ENCODE measurements at places on chromosomes 3 and 15. TPM values are rescaled to one million over a fixed set of nuclear protein-coding genes. Genes with fewer than 3 reads are reported as not detected.
A peak's percentile ranks its signal among the peaks of the same experiment; 100 is the strongest.

DNA sequence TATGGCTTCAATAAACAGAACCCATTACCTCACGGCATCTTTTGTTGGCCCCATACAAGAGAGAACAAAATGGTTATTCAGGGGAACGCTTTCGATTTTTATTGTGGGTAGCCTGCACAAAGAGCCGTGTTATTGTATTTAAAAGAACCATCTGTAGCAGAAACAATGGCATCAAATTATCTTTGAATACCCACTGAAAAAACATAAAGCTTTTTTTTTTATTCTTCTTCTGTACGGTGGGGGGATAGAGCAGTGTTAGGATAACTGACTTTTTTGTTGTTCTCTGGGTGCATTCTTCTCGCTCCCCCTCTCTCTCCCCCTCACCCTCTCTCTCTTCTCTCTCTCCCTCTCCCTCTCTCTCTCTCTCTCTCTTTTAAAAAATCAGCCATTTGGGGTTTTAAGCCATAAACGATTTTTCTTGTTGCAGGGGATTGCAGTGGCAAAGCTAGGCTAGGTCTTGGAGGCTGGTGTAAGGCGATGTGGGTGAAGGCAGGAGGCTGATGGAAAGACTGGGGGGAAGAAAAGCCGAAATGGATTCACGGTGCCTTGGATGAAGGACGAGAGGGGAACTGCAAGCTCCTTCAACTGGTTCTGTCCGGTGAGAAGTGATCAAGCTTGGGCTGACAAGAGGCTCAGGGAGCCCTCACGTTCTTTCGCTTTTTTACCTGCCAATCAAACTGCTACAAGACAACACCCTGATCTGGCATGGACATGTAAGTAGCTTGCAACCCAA, 12.4 kb upstream of the SOX2 start:
- no peak overlapping the region for H3K4me3 ChIP-seq
- peaks cover 25% of the 10 kb centered on the region for H3K27me3 ChIP-seq
- H3K4me1 ChIP-seq, result peaks cover 16% of the 10 kb centered on the region
- no peak for DNase-seq
- no peak overlapping the region for H3K27ac ChIP-seq

DNA sequence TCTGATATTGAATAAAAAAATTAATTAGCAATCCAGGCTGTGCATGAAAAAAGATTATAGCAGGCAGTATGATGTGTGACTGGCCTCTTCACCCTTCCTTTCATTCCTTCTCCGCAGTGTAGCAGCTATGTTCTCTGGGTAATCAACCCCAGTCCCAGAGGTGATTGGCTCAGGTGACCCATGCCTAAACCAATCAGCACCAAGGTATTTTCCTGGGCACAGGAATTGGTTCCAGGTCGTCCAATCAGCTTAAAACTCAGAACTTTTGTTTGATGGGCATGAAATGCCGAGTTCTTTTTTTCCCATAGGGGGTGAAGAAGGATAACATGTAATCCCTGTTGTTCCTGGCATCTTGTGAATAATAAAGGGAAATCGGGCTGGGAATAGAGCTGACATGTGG, 5.8 kb upstream of the BNC1 start:
- DNase-seq, result no peak
- no peaks in the 10 kb centered on the region for H3K36me3 ChIP-seq
- no peaks in the 10 kb centered on the region for H3K27me3 ChIP-seq
- no peak overlapping the region for H3K27ac ChIP-seq
- peaks cover 67% of the 10 kb centered on the region for H3K4me1 ChIP-seq

DNA sequence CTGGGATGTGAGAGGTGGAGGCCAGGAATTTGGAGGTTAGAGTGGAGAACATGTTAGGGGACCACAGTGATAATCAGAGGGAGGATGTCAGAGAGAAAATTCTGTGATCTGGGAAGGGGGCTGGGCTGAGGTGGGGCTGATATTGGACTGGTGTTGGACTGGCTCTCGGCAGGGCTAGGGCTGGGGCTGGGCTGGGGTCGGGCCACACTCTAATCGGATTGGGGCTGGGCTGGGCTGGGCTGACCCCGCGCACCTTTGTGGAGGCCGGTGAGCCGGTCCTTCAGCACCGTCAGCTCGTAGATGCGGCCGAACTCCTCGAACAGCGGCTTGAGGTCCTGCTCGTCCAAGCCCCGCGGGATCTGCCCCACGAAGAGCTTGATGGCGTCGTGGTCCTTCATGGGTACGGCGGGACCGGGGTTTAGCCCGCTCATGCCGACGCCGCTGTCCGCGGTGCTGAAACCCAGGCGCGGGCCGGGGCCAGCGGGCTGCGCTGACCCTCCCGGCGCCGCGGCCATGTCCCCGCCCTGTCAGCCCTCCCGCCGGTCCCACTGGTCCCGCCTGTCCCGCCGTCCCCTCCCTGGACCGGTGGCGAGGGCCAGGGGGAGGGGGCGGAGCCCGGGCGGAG, 485 bp downstream of the CELF6 start:
- peak overlapping the region; percentile 59 for H3K4me3 ChIP-seq
- peaks cover 22% of the 10 kb centered on the region for H3K4me1 ChIP-seq
- no peaks in the 10 kb centered on the region for H3K36me3 ChIP-seq

DNA sequence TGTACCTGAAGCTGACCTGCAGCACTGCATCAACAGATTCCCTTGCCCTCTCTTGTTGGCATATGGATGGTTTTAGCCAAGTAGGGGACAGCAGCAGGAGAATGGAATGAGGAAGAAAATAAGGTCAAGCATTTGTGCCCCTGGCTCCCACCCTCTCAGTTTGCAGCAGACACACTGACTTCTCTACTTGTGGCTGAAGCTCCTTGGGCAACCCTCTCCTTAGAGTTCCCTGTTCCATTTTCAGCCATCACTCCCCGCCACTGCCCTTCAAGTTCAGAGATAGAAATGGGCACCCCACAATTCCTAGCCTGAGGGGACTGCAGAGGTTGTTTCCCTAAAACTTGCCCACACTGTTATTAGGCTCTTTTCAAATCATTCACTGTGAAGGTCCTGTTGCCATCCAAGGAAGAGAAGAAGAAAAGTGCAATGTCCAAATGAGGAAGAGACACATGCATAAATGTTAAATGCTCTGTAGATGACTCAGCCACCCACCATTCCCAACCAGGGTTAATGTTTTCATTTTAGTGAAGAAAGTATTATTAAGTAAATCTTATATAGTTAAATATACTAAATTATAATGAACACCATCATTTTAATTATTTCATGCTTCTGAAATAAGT, 295.9 kb upstream of the UBE2E2 start:
- no peaks in the 10 kb centered on the region for H3K4me1 ChIP-seq
- no peaks in the 10 kb centered on the region for H3K36me3 ChIP-seq
- no peak for DNase-seq
- no peak overlapping the region for H3K4me3 ChIP-seq

GRCh38 chr3:159273608-159274007, 471.8 kb downstream of the MFSD1 start:
- DNase-seq, result no peak
- H3K4me3 ChIP-seq, result no peak overlapping the region
- H3K36me3 ChIP-seq, result no peaks in the 10 kb centered on the region
- H3K27ac ChIP-seq, result no peak overlapping the region
- H3K4me1 ChIP-seq, result no peaks in the 10 kb centered on the region

GRCh38 chr3:187684444-187684843, 14.2 kb upstream of the SST start:
- H3K27ac ChIP-seq, result no peak overlapping the region
- H3K27me3 ChIP-seq, result no peaks in the 10 kb centered on the region
- no peak overlapping the region for H3K4me3 ChIP-seq
- no peak for DNase-seq
- H3K36me3 ChIP-seq, result no peaks in the 10 kb centered on the region
- peaks cover 3% of the 10 kb centered on the region for H3K4me1 ChIP-seq

- no peaks in the 10 kb centered on the region for H3K4me1 ChIP-seq
- H3K4me3 ChIP-seq, result no peak overlapping the region
- H3K27me3 ChIP-seq, result no peaks in the 10 kb centered on the region
- no peaks in the 10 kb centered on the region for H3K36me3 ChIP-seq
These were observed 27.8 kb upstream of the AP4E1 start for GRCh38 chr15:50880651-50881114.

- H3K36me3 ChIP-seq, result no peaks in the 10 kb centered on the region
- no peak overlapping the region for H3K4me3 ChIP-seq
- DNase-seq, result no peak
- H3K4me1 ChIP-seq, result peaks cover 19% of the 10 kb centered on the region
- H3K27me3 ChIP-seq, result no peaks in the 10 kb centered on the region
- no peak overlapping the region for H3K27ac ChIP-seq
These were observed 48.1 kb downstream of the ACAP2 start for GRCh38 chr3:195394700-195395099.

DNA sequence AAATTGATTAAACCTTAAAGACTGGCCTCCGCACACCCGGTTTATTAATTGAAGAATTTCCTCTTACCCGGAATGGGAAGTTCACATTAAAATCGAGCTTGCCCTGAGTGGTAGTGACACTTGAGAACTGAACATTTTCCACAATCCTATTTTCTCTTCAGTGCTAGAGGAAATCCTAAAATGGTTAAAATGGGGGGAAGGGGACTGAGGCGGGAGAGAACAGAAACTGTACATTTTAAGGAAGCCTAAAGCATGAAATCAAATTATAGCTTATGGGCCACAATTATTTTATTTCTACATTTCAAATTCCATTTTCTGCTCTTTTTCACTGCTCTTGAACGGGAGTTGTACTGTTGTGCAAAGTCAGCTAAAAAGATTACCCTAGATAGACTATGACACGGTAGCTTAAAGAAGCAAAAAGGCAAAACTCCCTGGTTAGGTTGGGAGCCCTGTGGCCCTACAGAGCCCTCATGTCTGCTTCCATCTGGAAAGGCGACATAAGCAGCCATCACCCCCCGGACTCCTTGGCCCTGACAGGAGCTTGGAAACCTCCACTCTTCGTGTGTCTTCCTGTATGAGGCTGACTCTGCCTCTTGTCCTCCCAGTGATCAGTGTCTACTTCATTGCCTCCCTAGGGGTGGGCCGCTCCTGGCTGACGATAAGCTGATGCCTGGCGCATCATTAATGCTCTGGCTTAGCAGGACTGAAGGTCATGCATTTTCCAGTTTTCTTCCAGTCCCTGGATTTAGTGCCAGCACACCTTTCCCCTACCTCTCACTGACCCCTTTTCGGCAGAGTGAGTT, 79.3 kb downstream of the EEFSEC start:
- H3K27ac ChIP-seq, result no peak overlapping the region
- no peak overlapping the region for H3K4me3 ChIP-seq
- DNase-seq, result no peak
- no peaks in the 10 kb centered on the region for H3K27me3 ChIP-seq

- DNase-seq, result no peak
- H3K4me1 ChIP-seq, result no peaks in the 10 kb centered on the region
- no peaks in the 10 kb centered on the region for H3K36me3 ChIP-seq
- H3K27ac ChIP-seq, result no peak overlapping the region
- H3K4me3 ChIP-seq, result no peak overlapping the region
- no peaks in the 10 kb centered on the region for H3K27me3 ChIP-seq
These were observed 591.9 kb upstream of the NECTIN3 start for GRCh38 chr3:110479731-110480130.

GRCh38 chr3:55538158-55538557, 51.1 kb upstream of the WNT5A start:
- no peak for DNase-seq
- H3K4me3 ChIP-seq, result no peak overlapping the region
- no peaks in the 10 kb centered on the region for H3K4me1 ChIP-seq
- no peaks in the 10 kb centered on the region for H3K36me3 ChIP-seq

DNA sequence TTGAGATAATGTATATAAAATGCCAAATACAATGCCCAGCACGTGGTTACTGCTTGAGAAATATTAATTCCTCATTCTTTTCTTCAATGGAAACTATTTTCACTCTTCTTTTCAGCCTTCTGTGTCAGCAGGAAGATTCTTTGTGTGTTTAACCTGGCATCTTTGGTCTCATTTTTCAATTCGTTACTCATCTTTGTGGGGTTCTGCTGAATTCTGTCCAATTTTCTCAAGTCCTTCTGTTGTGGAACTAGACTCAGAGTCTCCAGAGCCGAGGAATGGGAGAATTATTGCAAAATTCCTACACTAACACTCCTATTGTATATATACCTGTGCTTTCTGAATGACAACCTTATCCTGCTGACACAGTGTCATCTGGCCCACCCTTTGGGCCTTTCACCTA, 96.8 kb upstream of the RGMA start:
- no peaks in the 10 kb centered on the region for H3K27me3 ChIP-seq
- H3K4me1 ChIP-seq, result no peaks in the 10 kb centered on the region
- DNase-seq, result no peak
- H3K4me3 ChIP-seq, result no peak overlapping the region
- H3K36me3 ChIP-seq, result no peaks in the 10 kb centered on the region

DNA sequence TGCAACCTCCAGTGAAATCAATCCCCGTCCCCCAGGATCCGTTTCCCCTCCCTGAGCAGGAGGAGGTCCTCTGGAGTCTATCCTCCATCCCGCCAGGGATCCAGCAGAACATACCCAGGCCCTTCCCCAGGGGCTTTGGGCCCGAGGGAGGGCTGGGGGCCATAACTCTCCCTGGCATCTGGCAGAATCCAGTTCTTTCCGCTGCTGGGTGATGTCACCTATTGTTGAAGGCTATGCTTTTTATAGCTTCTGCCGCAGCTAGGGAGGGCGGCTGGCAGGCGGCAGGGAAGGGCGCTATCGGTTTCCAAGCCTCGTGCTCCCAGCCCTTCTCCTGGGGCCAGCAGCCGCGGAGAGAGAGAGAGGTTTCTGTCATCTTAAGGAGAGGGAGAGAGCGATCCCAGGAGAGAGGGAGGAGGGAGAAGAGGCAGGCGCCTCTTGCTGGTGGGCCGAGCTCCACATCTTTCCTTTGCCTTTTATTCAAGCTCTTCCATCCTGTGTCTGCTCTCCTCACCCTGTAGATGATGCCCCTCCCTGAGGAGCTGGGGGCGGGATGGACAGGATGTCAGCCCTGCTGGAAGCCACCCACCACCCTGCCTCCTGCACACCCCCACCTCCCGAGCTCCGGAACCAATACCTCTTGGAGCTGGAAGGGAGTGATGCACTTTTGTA, 120.1 kb downstream of the ANP32A start:
- peak overlapping the region; percentile 39 for H3K4me3 ChIP-seq
- H3K4me1 ChIP-seq, result peaks cover 28% of the 10 kb centered on the region
- H3K27ac ChIP-seq, result no peak overlapping the region

- no peak overlapping the region for H3K4me3 ChIP-seq
- no peak for DNase-seq
- peak overlapping the region; percentile 21 for H3K27ac ChIP-seq
- no peaks in the 10 kb centered on the region for H3K27me3 ChIP-seq
- peaks cover 77% of the 10 kb centered on the region for H3K4me1 ChIP-seq
These were observed 3.6 kb upstream of the AMOTL2 start for GRCh38 chr3:134377896-134378295.

Gene MPI
- 51.9 TPM for total RNA-seq

Gene CTXN2
- not detected for total RNA-seq

Gene PAQR5
- 39.8 TPM for total RNA-seq

Gene ANP32A
- 46.7 TPM for total RNA-seq

Gene ST8SIA2
- total RNA-seq, result not detected

Gene GOLGA6A
- total RNA-seq, result not detected

Gene SLC12A1
- total RNA-seq, result not detected

Gene PRR23C
- not detected for total RNA-seq

Gene ZKSCAN7
- total RNA-seq, result 2.9 TPM

Gene OSBPL10
- total RNA-seq, result 13.8 TPM

Gene ACKR4
- 0.31 TPM for total RNA-seq

Gene CHRNA7
- 1.1 TPM for total RNA-seq

Gene GPR62
- 0.09 TPM for total RNA-seq

Gene PCSK6
- 5.1 TPM for total RNA-seq

Gene FLNB
- total RNA-seq, result 77.0 TPM

Data from esophagus squamous epithelium (tissue), 5 donors.